ENCODE measurements at places on chromosomes 11 and 22. TPM values are rescaled to one million over a fixed set of nuclear protein-coding genes. Genes with fewer than 3 reads are reported as not detected.

The ADM2 gene
- total RNA-seq: 4.9 TPM

The DGCR6 gene
- 0.71 TPM for total RNA-seq

The RBFOX2 gene
- 3.8 TPM for total RNA-seq

The ZBTB16 gene
- 3.9 TPM for total RNA-seq

The MRGPRX3 gene
- total RNA-seq: not detected

The FOLR1 gene
- total RNA-seq: not detected

The TUBA8 gene
- 1.1 TPM for total RNA-seq

The ZPR1 gene
- 104 TPM for total RNA-seq

The KDM4E gene
- not detected for total RNA-seq
